ENCODE measurements at places on chromosomes 11 and 22.

GRCh38 chr22:44938886-44939285 is 70.9 kb downstream of the PHF21B start:
- H3K4me3 ChIP-seq, result no peak overlapping the region
- DNase-seq, result no peak
- peaks cover 15% of the 10 kb centered on the region for H3K27me3 ChIP-seq
- no peaks in the 10 kb centered on the region for H3K36me3 ChIP-seq
- H3K27ac ChIP-seq, result no peak overlapping the region

DNA sequence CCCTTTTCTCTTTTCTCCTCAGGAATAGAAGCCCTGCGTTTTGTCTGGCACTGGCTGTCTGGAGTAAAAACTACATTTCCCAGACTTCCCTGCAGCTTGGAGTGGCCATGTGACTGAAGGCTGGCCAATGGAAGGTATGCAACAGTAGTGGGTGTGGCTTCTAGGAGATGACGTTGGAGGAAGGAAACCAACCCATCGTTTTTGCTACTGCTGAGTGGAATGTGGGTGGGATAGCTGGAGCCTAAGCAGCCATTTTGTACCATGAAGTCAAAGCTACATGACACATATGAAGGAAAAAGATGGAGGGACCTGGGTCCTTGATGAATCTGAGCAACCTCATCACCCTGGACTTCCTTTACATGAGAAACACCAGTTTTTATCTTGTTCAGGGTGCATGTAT is 19.6 kb downstream of the FGF3 start:
- H3K27me3 ChIP-seq, result no peaks in the 10 kb centered on the region
- no peak overlapping the region for H3K4me3 ChIP-seq
- no peaks in the 10 kb centered on the region for H3K36me3 ChIP-seq
- no peaks in the 10 kb centered on the region for H3K4me1 ChIP-seq
- H3K27ac ChIP-seq, result no peak overlapping the region

DNA sequence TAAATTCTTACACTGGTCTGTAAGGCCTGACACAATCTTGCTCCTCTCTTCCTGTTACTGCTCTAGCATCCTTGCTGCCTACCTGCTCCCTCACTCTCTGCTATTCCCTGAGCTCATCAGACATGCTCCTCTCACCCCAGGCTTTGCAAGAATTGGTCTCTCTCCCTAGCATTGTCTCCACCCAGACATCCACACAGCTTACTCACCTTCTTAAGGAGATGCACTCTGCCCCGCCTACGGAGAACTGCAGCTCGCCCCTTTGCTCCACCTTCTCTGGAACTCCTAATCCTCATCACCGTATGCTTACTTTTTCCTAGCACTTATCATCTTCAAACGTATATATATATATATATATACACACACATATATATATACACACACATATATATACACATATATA is 23.3 kb upstream of the TMPRSS5 start:
- H3K27ac ChIP-seq, result no peak overlapping the region
- peaks cover 30% of the 10 kb centered on the region for H3K36me3 ChIP-seq
- H3K27me3 ChIP-seq, result no peaks in the 10 kb centered on the region
- no peak overlapping the region for H3K4me3 ChIP-seq
- DNase-seq, result no peak
- H3K4me1 ChIP-seq, result no peaks in the 10 kb centered on the region

DNA sequence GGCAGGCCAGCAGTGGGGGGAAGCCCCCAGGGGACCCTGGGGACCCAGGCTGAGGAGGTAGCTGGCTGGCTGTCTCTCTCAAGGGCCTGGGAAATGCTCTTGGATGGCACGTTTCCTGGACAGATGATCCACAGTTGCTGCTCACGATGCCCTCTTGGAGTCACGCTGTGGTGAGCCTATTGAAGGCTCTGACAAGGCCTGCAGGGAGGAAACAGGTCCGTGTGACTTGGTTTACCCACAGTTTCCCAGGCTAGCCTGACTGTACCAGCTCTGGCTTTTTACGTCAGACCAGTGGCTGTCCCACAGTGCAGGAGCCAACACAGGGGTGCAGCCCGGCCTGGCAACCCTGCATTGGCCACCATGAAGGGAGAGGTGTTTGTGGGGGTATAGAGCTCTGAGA is 29.2 kb upstream of the PPARA start:
- no peaks in the 10 kb centered on the region for H3K36me3 ChIP-seq
- peaks cover 33% of the 10 kb centered on the region for H3K4me1 ChIP-seq
- no peak for DNase-seq
- no peak overlapping the region for H3K27ac ChIP-seq
- H3K27me3 ChIP-seq, result no peaks in the 10 kb centered on the region
